ENCODE measurements at places on chromosomes 7 and 10.

DNA sequence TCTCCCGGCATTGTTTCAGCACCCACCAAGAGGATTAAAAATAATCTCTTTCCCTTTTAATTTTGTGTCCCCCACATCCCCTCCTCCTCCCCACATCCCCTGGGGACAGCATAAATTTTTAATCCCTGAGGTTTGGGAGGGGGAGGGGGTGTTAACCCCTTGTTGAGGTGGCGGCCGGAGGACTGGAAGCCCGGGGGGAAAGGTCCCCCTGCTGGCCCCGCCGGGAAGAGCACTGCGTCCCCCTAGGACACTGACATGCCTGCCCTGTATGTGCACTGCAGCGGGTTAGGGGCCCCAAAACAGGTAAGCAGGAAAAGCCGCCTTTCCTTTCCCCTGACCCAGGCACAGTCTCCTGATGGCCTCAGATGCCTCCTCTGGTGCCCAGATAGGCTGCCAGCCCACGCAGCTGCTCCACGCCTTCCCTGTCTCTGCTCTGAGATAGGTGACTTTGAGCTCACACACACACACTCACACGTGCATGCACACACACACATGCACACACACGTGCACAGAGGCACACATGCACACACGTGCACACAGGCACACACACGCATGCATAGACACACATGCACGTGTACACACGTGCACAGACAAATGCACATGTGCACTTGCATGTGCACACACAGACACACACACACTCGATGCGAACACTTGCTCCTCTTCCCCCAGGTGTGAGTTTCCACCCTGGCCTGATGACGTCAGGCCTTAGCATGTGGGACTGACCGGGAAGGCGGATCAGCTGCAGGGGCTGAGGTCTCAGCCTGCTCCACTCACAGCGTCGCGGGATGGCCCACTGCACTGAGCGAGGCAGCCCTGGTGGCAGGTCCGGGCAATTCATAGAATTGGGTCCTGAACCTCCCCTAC, 12.3 kb downstream of the CNPY1 start:
- DNase-seq, result no peak

GRCh38 chr7:113784316-113784715, 134.5 kb downstream of the PPP1R3A start:
- DNase-seq, result no peak

DNA sequence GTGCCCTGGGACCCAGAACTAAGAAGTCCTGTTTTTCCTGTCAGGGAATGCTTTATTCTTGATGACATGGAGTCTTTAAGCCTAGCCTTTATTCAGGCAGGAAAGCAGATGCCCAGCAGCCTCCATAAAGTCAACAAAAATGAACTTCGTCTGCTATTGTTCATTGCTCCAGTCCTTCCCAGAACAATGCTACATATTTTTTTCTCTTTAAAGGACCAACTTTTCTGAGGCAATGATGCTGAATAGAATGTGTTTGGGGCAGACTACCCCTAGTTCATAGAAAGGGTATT, 47.6 kb upstream of the PDCD4 start:
- no peak for DNase-seq

- no peak for DNase-seq
Measured at GRCh38 chr10:125037145-125037877, 95.4 kb downstream of the ZRANB1 start.

DNA sequence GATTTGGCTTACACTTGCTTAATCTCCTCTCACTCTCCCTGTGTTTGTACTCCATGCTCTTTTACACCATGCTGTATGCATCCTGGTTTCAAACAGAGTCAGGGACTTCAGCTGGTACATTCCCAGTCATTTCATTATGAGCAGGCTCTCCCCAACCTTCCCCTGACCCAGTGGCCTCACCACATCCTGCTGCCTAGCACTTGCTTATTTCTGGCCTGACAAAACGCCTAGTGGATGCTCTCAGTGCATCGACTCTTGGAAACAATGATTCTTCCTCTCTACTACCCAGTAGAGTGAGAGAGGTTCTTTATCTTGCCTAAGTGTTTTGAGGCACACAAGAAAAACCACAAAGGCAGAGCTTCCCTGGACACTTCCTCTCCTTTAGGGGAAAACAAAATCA, 63.4 kb downstream of the CAV1 start:
- DNase-seq, result no peak

GRCh38 chr7:50267525-50268041, 36.9 kb upstream of the IKZF1 start:
- DNase-seq, result no peak

DNA sequence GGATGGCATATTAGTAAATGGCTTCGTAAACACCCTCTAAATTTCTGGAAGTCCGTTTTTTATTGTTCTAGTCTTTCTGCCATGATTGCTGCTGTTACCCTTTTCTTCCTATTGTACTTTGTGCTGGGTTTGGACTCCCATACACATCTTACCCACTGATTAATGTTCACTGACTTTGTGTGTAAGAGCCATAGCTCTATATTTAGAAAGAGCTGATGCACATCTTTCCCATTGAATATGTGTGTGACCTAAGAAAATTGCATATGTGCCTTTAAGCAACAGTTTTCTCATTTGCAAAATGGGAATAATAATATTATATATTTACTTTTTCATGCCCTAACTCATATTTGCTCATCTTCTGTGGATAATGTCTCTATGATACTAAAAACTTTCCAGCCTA, 135.8 kb upstream of the DLX6 start:
- DNase-seq, result no peak

GRCh38 chr10:1063232-1063865, 7.2 kb downstream of the WDR37 start:
- DNase-seq, result peak; percentile 11

DNA sequence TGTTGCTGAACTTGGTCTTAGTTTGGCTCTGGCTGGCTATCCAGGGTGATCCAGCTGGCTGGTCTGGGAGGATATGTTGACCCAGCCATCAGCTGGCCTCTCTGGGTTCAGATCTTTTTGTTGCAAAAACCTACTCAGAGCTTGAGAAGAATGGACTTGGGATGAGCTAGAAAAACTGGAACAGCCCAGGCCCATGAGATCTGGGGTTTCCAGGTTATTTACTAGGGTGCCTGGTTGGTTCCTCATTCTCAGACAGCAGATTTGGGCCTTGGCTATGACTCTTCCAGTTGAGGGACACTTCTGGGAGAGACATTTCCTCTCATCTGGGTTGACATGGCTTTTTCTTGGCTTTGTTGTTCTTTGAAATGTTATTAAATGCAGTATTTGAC, 116.6 kb downstream of the ADCY1 start:
- DNase-seq, result no peak

All from activated CD4-positive, alpha-beta T cell treated with anti-CD3 and anti-CD28 coated beads, Interleukin-2, amount 50 U/mL, for 1 hour (primary cell).